Stimulated activated CD4-positive, alpha-beta T cell treated with anti-CD3 and anti-CD28 coated beads, Interleukin-15, amount 100 ng/mL, for 1 hour (primary cell): ENCODE measurements at places on chromosomes 2 and 18.

DNA sequence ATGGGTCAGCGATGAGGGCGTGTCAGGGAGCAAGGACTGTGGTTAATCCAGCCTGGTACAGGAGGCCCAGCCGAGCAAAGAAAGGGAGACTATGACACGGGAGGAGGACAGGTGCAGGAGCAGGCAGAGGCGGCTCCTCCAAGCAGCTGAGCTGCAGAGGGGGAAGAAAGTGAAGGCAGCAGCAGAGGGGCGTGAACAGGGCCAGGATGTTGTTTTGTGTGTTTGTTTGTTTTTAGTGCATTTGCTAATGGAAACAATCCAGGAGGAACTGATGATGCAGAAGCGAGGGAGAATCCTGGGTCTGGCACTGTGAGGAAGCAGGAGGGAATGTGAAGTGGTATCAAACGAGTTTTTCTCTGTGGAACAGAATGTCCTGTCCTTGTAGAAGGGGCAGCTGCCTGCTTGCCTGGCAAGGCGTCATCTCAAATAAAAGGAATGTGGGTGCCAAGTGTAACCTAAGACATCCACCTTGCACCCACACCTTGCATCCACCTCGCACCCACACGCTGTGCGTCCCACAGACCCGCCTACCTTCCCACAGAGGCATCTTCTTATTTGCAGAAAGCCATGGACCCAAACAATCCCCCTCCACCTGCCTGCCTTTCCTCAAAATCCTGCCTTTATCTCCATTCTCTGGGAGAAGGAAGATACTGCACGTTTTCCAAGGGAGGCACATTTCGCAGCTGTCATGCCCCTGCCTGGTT, 134.8 kb downstream of the SH3BP4 start:
- no peak for DNase-seq

GRCh38 chr18:9825571-9826073, 60.2 kb upstream of the TXNDC2 start:
- DNase-seq = no peak

DNA sequence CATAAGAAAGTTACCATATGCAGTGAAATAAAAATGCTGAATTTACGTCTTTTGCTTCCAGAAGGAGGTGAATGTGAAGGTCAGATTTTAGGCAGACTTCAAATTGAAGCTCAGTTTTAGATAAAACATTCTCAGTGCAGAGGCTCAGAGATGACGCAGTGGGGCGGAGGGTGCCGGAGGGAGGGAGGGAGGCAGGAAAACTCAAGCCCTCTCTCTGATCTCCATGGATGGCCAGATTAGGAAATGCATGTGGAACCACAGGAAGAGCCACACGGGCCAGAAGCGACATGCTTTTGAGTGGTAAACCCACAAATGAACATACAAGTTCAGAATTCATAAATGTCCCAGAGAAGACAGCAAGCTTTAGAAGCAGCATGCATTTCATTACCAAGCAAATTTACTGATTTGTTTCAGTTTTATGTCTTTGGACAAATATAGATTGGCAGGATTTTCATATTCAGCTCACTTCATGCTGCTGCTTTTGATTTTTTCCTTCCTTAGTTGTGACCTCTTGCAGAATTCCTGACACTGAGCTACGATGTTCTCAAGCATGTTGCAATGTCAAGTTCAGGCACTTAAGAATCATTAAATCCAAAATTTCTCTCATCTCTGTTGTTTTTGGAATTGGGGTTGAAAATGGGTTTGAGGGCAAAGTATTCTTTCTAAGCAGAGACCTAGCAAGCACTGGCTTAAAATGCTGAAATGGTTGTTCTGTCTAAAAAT, 29.7 kb upstream of the APCDD1 start:
- no peak for DNase-seq

GRCh38 chr2:43592443-43592842, 3.4 kb downstream of the THADA start:
- no peak for DNase-seq

GRCh38 chr2:188294352-188294926, 2.8 kb downstream of the GULP1 start:
- no peak for DNase-seq

DNA sequence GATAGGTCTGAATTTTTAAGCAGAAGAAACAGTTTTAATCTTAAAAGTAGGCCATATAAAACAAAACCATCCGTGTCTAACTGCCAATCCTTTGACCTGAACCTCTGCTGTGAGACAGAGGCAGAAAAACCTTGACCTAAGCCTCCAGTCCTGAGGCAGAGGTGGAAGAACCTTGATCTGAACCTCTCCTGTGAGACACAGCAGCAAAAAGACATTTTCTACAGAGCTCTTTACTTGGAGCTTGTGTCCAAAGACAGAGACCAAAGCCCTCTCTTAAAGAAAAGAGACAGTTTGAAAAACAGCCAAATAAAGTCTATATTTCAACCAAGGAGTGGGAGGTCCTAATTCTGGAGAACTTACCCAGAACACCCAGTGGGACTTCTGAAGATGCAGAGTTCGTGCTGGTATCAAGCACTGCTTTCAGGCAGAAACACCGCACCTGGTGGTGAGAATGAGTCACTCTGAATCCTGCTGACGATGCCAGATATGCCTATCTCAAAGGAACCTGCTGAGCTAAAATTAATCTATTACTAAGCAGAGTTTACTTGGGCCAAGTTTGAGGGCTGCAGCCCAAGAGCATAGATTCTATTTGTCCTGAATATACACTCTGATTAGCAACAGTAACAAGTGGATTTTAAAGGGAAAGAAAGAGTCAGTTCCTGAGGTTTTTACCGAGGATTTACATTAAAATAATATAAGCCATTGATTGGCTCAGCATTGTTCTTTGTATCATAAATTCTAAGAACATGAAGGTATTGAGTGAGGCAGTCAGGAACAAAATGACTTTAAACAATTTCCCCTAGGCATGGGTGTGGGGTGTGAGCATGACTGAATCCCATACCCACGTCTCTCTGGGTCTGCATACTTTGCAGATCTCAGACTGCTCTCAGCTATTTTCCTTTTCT, 806.4 kb downstream of the TRIB2 start:
- DNase-seq = no peak

DNA sequence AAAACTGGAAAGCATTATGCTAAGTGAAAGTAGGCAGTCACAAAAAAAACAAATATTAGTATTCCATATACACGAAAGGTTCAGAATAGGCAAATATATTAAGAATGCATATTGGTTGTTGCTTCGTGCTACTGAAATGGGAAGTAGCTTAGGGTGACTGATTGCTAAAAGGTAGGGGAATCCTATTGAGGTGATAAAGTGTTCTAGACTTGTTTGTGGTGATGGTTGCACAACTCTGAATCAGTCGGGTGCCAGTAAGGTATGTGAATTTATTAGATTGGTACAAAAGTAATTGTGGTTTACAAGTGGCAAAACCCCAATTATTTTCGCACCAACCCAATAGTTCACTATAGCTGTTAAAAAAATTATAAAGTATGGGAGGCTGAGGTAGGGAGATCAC, 20.7 kb downstream of the USP34 start:
- no peak for DNase-seq
